ENCODE measurements at places on chromosomes 1 and 21.

- H3K4me3 ChIP-seq = no peak overlapping the region
Observed at GRCh38 chr1:234302354-234302962, 70.8 kb upstream of the COA6 start.

DNA sequence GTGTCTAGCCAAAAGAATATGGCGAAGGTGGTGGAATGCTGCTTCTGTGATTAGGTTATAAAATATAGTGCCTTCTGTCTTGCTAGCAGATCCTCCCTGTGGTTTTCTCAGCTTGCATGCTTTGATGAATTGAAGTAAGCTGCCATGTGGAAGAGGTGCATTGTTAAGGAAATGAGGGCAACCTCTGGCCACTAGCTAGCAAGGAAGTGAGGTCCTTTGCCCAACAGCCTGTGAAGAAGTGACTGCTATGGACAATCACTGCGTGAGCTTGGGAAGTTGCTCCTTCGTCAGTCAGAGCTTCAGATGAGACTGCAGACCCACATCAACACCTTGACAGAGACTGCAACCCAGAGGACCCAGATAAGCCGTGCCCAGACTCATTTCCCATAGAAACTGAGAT, 109.4 kb downstream of the GIPC2 start:
- no peak overlapping the region for H3K4me3 ChIP-seq
- H3K27me3 ChIP-seq = peaks cover 5% of the 10 kb centered on the region
- no peak for DNase-seq
- no peaks in the 10 kb centered on the region for H3K36me3 ChIP-seq
- H3K4me1 ChIP-seq = no peaks in the 10 kb centered on the region

DNA sequence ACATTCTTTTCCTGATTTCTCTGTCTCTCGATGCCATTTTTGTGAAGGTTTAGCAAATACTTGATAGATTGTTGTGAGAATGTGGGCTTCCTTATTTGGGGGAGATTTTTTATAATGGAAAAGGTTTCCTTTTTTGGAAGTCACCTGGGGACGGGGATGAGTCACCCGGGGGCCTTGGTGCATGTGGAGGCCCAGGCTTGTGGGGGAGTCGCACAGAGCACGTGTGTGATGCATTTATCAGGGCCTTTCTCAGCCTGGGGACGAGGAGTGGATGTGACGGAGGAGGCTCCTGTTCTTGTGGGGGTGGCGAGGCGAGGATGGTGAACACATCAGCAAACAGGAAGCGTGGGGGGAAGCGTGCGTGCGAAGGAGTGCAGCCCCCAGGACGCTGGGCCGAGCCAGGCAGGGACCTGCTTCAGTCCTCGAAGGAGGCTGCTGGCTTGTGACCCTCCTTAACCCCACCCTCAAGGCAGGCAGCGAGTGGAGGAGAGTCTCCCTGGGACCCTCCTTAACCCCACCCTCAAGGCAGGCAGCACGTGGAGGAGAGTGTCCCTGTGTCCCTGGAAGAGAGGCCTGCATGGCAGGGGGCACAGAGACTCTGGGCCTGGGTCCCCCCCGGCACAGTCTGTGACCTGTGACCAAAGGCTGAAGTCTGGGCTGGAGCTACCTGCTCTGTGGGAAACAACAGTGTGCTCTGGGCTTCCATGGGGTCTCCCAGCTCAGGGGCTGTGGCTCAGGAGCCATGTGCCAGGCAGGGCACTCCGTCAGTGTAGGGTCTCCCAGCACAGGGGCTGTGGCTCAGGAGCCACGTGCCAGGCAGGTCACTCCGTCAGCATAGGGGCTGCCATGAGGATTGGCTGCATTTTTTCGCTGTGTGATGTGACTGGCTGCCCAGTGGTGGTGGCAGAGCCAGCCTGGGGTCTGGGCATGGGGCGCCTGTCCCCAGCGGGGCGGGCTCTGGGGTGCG, 57.2 kb downstream of the AGPAT3 start:
- H3K4me1 ChIP-seq = peaks cover 54% of the 10 kb centered on the region
- H3K27ac ChIP-seq = peak overlapping the region; percentile 95
- H3K27me3 ChIP-seq = peaks cover 2% of the 10 kb centered on the region
- DNase-seq = peak; percentile 92
- peak overlapping the region; percentile 53 for H3K4me3 ChIP-seq

DNA sequence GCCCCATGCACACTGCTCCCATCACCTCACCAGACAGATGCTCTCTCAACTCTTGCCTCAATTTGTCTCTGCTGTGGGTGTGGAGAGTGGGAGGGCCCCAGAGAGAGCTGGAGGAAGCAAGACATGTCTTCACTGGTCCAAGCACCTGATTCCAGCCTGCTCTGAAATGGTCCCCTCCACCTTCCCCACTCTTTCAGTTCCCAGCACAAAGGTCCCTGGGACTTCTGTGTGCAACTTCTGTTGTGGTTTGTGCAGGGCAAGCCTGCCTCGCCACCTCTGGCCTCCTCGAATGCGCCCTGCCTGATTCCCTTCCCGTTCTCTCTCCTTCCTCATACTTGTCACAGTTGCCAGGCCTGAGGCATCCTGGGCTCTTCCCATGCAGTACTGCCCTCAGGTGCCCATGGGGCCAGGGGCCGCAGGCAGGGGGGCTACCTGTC, 119.3 kb downstream of the SYT2 start:
- H3K27ac ChIP-seq = no peak overlapping the region
- H3K4me3 ChIP-seq = no peak overlapping the region
- H3K4me1 ChIP-seq = no peaks in the 10 kb centered on the region
- no peaks in the 10 kb centered on the region for H3K36me3 ChIP-seq

GRCh38 chr1:30461640-30462039, 261.7 kb downstream of the MATN1 start:
- peaks cover 5% of the 10 kb centered on the region for H3K27me3 ChIP-seq
- H3K4me1 ChIP-seq = no peaks in the 10 kb centered on the region
- H3K27ac ChIP-seq = no peak overlapping the region
- no peaks in the 10 kb centered on the region for H3K36me3 ChIP-seq
- no peak overlapping the region for H3K4me3 ChIP-seq

GRCh38 chr1:209652121-209652735, at the start of gene LAMB3:
Gene LAMB3, minus strand, starts transcription at chr1:209652425. Its CDS starts 1,481 bp downstream, at chr1:209650944.
- peaks cover 28% of the 10 kb centered on the region for H3K4me1 ChIP-seq
- no peak within 1 kb of the TSS for H3K27ac ChIP-seq
- no peak for DNase-seq
- H3K36me3 ChIP-seq = no peaks in the 10 kb centered on the region

GRCh38 chr1:109994654-109995053, 10.1 kb downstream of the AHCYL1 start:
- no peak for DNase-seq
- H3K4me1 ChIP-seq = peaks cover 18% of the 10 kb centered on the region
- no peak overlapping the region for H3K4me3 ChIP-seq
- no peaks in the 10 kb centered on the region for H3K27me3 ChIP-seq

DNA sequence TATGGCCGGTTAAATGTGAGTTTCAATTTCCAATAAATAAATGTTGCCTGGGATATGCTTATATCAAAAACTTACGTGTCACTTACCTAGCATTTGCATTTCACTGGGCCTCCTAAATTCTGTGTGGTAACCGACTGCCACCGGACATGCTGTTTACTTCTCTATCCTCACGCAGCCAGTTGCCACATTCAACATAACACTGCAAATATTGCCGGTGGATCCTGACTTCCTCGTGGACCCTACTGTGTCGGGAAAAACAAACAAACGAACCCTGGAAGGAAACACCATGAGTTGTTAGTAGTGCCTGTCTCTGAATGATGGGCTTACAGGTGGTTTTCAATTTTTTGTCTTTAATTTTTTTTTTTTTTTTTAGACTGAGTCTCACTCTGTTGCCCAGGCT, 54.1 kb downstream of the RIPK4 start:
- no peak overlapping the region for H3K4me3 ChIP-seq
- H3K27me3 ChIP-seq = peaks cover 33% of the 10 kb centered on the region
- no peak overlapping the region for H3K27ac ChIP-seq
- no peaks in the 10 kb centered on the region for H3K36me3 ChIP-seq
- DNase-seq = no peak
- peaks cover 2% of the 10 kb centered on the region for H3K4me1 ChIP-seq

DNA sequence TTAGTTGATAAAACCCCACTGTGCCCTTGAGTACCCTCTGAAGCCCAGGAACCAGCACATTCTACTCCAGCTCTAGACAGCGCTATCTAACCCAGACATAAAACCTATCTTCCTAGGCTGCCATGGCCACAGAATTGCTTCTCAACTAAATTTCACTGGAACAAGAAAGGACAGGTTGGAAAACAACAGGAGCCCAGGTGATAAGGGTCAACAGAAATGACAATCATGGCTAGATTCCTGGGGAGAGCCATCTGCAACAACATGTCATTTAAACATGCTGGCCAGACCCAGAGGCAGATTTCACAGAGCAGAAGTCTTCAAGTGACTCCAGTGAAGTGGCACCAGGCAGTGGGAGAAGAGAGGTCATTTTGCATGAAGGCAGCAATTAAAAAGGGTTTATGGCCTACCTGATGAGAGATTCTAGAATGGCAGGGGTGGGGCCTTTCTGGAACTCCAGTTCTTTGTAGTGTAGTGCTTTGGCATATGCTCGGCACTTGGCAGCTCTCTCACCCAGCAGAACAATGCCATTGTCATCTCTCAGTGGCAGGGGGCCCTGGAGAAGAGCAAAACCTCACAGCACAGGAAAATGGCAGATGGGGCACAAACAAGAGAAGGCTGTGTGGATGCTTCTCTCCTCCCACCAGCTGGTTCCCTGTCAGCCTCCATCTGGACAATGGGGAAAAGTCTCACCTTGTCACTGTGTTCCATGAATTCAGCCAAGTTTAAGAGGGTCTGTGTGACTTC, 9.9 kb downstream of the ANGPTL7 start:
- no peak for DNase-seq
- peaks cover 31% of the 10 kb centered on the region for H3K36me3 ChIP-seq
- no peaks in the 10 kb centered on the region for H3K4me1 ChIP-seq
- no peak overlapping the region for H3K4me3 ChIP-seq

DNA sequence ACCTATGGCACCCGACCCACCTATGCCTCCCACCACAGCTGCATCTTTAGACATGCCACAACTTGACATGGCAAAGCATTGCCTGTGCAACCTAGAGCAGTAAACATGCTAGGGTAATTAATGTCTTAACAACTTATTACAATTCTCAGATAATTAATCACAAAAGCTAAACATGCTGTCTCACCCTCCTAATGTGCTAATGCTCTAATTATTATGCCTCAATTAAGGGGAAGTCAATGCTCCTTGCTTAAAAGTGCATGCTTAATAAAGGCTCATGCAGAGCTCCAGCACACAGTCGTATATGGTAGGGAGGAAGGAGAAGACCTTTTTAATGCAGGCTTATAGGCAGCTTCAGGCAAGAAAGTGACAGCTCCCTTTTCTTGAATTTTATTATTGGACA, 396.0 kb downstream of the SEC16B start:
- H3K4me3 ChIP-seq = no peak overlapping the region
- DNase-seq = no peak
- H3K36me3 ChIP-seq = no peaks in the 10 kb centered on the region
- H3K4me1 ChIP-seq = no peaks in the 10 kb centered on the region
- no peak overlapping the region for H3K27ac ChIP-seq

- peak overlapping the region; percentile 49 for H3K4me3 ChIP-seq
- no peak for DNase-seq
- peaks cover 81% of the 10 kb centered on the region for H3K4me1 ChIP-seq
- H3K36me3 ChIP-seq = peaks cover 6% of the 10 kb centered on the region
- H3K27me3 ChIP-seq = no peaks in the 10 kb centered on the region
Observed at GRCh38 chr1:23618586-23619083, 59.3 kb upstream of the ID3 start.

DNA sequence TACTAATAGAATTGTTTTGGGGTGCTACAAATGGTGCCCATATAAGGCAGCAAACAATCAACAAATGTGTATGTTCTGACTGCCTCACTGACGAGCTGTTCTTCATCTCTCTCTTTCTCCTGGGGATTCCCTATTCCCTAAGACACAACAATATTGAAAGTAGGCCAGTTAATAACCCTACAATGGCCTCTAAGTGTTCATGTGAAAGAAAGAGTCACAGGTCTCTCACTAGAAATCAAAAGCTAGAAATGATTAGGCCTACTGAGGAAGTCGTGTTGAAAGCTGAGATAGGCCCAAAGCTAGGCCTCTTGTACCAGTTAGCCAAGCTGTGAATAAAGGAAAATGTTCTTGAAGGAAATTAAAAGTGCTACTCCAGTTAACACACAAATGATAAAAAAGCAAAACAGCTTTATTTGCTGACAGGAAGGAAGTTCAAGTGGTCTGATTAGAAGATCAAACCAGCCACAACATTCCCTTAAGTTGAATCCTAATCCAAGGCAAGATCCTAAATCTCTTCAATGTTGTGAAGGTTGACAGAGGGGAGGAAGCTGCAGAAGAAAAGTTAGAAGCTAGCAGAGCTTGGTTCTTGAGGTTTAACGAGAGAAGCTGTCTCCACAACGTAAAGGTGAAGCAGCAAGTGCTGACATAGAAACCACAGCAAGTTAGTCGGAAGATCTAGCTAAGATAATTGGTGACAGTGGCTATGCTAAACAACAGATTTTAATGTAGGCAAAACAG, 26.3 kb downstream of the ATP2B4 start:
- peak; percentile 54 for DNase-seq
- no peaks in the 10 kb centered on the region for H3K27me3 ChIP-seq
- H3K4me3 ChIP-seq = peak overlapping the region; percentile 41
- H3K4me1 ChIP-seq = peaks cover 78% of the 10 kb centered on the region
- H3K36me3 ChIP-seq = no peaks in the 10 kb centered on the region

DNA sequence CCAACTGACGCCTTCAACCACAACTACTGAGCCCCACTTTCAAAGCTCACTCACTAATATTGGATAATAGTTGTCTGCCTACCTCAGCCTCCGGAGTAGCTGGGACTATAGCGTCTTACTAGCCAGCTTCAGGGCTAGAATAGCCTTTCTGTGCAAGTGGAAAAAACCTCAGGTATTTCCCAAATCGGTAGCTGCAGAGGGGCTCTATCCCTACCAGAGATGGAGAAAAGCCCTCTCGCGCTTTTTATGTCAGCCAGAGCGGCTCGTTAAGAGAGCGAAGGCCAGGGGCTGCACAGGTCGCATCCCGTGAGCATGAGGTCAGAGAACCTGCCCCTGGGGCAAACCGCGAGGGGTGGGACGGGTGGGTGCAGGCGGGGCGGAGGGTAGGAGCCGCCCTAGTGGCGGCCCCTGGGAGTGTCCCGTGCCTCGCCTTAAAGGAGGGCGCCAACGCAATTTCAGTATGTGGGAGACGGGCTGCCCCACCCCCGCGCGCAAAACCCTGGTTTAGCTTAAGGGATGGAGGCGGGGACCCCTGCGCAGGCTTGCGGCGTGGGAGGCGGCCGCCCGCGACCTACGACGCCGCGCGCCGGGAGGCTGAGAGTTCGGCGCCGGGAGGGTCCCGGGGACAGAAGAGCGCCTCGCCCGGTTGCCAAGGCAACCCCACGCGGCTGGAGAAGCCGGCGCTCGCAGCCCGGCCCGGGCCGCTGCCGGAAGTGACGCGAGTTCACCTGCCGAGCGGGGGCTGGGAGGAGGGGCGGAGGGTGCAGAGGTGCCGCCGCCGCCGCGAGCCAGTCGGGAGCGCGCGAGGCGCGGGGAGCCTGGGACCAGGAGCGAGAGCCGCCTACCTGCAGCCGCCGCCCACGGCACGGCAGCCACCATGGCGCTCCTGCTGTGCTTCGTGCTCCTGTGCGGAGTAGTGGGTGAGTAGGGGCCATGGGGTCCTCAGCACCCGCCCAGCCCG, at the start of gene CXADR:
TSS of gene CXADR (plus strand) at position 791 of the 961 bp plus-strand sequence. CDS start at position 878, 87 bp downstream.
- peaks cover 32% of the 10 kb centered on the region for H3K27me3 ChIP-seq
- DNase-seq = peak; percentile 78
- H3K36me3 ChIP-seq = no peaks in the 10 kb centered on the region
- H3K4me3 ChIP-seq = peak within 1 kb of the TSS; percentile 82
- peaks cover 17% of the 10 kb centered on the region for H3K4me1 ChIP-seq
- no peak within 1 kb of the TSS for H3K27ac ChIP-seq
